Dermis blood vessel endothelial cell (primary cell): ENCODE measurements at places on chromosomes 11 and 22. TPM values are rescaled to one million over a fixed set of nuclear protein-coding genes. Genes with fewer than 3 reads are reported as not detected.

Gene PLAAT4
- total RNA-seq: 2.3 and 10.6 TPM in 2 replicates

Gene OR5P2
- not detected in 2 replicates for total RNA-seq

Gene NTM
- 0.09 and 0.51 TPM in 2 replicates for total RNA-seq

Gene RAPSN
- total RNA-seq: 0.17 and 0.19 TPM in 2 replicates

DNA sequence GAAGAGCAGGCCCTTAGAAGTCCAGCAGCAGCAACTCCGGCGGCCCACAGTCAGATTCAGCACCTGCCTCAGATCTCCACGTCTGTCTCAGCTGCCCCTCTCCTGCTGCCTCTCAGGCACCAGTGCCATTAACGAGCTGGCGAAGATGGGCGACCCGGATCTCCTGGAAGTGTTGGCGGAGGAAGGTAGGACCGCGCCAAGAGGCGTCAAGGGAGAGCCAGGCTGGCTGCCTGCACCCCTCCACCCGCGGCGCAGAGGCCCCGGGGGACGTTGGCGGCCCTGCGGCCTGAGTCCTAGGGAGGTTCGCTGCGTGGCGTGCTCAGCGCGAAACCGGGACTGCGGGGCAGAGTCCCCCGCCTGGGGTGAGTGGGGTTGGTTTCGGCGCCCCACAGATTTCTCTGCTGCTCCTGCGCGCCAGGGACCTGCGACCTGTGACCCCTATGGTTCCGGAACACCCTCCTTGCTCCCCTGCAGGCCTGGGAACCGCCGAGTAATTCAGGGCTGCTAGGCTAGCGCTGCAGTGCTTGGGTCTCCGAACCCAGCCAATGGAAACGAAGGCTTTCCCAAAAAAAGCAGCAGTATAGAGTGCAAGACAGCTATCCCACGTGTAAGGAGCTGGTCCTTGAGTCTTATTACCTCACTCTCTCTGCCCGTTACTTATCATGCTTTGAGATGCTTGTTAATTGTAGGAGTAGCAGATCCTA lies 615 bp downstream of the ANO5 start:
- no peak for DNase-seq

GRCh38 chr22:37996079-37996478 lies 11.7 kb upstream of the SOX10 start:
- DNase-seq: no peak

GRCh38 chr11:117851852-117852251 lies 24.6 kb downstream of the FXYD6 start:
- DNase-seq: no peak

DNA sequence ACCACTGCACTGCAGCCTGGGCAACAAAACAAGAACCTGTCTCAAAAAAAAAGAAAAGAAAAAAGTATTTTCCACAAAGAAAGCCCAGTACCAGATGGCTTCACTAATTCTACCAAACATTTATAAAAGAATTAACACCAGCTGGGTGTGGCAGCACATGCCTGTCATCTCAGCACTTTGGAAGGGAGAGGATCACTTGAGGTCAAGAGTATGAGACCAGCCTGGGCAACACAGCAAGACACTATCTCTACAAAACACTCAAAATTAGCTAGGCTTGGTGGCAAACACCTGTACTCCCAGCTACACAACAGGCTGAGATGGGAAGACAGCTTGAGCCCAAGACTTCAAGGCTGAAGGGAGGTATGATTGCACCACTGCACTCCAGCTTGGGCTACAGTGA lies 20.1 kb downstream of the RSF1 start:
- no peak for DNase-seq

- DNase-seq: no peak
These were observed 131.1 kb upstream of the NCAM1 start for GRCh38 chr11:112829971-112830654.
